Osteocyte (in vitro differentiated cells): ENCODE measurements at places on chromosomes 12 and 14. TPM values are rescaled to one million over a fixed set of nuclear protein-coding genes. Genes with fewer than 3 reads are reported as not detected.

Gene IKBIP
- 36.2 and 38.0 TPM in 2 replicates for total RNA-seq

Gene RNASE7
- total RNA-seq, result not detected in 2 replicates

DNA sequence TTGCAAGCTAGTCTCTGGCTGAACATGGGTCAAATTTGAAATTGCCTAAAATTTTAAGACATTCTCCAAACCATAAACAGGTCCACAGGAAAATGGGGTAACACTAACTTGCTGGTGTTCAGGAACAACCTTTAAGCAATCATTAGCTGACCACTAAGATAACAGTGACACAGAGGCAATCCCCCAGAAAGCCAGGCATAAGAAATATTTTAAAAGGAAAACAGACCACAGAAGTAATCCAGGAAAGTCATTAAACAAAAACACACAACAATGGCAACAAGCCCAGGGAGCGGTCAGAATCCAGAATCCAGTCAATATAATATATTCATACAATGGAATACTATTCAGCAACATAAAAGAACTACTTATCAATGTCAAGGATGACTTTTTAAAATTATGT, 59.1 kb downstream of the LRP6 start:
- no peak overlapping the region for H3K4me3 ChIP-seq
- H3K27ac ChIP-seq, result no peak overlapping the region
- no peaks in the 10 kb centered on the region for H3K27me3 ChIP-seq
- no peak for DNase-seq
- peaks cover 8% of the 10 kb centered on the region for H3K4me1 ChIP-seq

Gene IL31
- total RNA-seq, result not detected in 2 replicates

Gene SIX6
- not detected in 2 replicates for total RNA-seq

Gene NPFF
- not detected in 2 replicates for total RNA-seq

DNA sequence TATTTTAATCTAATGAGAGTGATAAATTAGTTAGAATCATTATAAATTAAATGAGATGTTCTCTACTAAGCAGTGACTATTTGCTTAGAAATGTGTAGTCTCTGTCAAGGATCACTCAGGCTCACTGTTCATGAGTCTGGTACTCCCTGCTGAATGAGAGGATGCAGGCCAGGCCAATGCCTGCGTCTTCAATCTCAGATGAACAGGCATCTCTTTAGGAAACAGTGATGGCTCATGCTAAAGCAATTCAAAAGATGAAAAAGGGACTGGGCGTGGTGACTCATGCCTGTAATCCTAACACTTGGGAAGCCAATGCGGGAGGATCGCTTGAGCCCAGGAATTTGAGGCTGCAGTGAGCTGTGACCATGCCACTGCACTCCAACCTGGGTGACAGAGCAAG, 106.8 kb downstream of the ZFC3H1 start:
- peaks cover 12% of the 10 kb centered on the region for H3K4me1 ChIP-seq
- no peaks in the 10 kb centered on the region for H3K27me3 ChIP-seq
- DNase-seq, result no peak
- no peak overlapping the region for H3K4me3 ChIP-seq
- H3K27ac ChIP-seq, result peak overlapping the region; percentile 37
- H3K36me3 ChIP-seq, result peaks cover 31% of the 10 kb centered on the region

GRCh38 chr12:92138626-92139025, 7.0 kb downstream of the BTG1 start:
- H3K4me3 ChIP-seq, result peak overlapping the region; percentile 99
- H3K27me3 ChIP-seq, result no peaks in the 10 kb centered on the region
- peaks cover 40% of the 10 kb centered on the region for H3K36me3 ChIP-seq
- H3K4me1 ChIP-seq, result peaks cover 95% of the 10 kb centered on the region

GRCh38 chr12:50221228-50222008, 54.2 kb upstream of the CERS5 start:
- H3K27me3 ChIP-seq, result no peaks in the 10 kb centered on the region
- H3K36me3 ChIP-seq, result peaks cover 6% of the 10 kb centered on the region
- peaks cover 40% of the 10 kb centered on the region for H3K4me1 ChIP-seq
- H3K4me3 ChIP-seq, result no peak overlapping the region

DNA sequence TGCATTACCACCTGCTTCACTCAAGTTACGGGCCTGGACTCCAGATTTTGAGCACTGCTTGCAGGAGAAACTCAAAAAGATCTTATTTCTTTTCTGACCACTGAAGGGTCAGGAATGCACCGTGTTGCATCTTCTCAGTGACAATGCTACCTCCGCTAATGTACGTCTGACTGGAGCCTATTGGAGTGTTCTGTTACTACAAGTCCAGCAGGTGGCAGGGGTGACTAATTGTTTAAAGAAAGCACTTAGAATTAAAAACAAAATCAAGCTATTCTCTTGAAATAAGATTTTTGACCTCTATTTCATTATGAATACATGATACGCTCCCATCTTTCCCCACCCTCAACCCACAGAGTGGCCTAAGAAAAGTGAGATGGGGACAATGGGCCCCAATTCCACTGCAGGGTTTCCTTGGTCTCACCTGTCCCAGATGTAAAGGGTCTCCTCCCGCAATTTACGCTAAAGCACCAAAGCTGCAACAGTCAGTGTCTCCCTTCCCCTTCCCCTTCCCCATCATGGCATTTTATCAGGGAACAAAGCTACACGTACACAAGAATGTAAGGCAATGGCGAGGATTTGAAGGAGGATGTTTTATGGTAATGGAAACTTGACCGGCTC, 2.2 kb downstream of the TBPL2 start:
- peaks cover 44% of the 10 kb centered on the region for H3K27me3 ChIP-seq
- H3K27ac ChIP-seq, result no peak overlapping the region
- no peaks in the 10 kb centered on the region for H3K36me3 ChIP-seq

DNA sequence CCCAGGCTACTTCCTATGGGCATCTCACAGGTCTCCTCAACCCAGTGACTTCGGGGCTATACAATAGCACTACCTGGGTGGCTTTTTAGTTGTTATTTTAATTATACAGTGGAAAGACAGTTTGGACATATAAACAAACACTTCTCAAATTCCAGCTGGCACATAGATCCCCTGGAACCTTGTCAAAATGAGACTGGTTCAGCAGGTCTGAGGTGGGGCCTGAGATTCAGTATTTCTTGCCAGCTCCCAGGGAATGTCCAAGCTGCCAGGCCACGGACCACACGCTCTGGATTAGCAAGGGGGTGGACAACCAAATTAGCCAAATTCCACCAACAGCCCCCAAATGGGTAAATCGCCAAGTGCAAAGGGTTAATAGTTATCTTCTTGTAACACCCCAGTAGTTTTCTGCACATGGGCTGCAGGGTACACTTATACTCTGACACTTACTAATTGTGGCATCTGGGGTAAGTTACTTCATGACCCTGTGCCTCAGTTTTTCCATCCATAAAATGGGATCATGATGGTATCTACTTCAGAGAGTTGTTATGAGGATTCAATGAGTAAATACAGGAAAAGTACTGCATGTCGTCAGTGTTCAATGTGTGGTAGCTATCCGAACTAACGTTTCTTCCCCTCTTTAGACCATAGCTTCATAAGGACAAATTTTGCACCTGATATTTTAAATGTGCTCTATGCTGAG, 789.4 kb upstream of the TBX3 start:
- peak; percentile 36 for DNase-seq
- no peaks in the 10 kb centered on the region for H3K36me3 ChIP-seq
- peaks cover 6% of the 10 kb centered on the region for H3K27me3 ChIP-seq
- H3K4me3 ChIP-seq, result no peak overlapping the region
- H3K27ac ChIP-seq, result no peak overlapping the region

DNA sequence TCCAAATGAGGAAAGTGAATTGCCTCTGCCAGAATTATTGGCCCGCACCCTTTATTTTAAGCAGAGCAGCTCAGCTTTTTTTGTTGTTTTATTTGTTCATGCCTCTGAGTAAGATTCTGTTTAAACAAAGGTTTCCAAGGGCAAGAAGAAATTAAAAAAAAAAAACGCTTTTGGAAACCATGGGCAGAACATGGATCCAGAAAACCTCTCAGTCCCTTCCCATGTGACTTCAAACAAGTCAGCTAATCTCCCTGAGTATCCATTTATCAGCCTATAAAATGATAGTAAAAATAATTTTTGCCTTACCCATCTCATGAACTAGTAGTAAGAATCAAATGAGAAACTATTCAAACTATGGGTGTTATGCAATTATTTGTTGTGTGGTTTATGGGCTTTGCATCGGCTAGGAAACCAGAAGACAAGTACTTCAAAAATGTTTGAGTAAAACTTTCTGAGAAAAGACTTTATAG, 27.6 kb downstream of the KITLG start:
- H3K4me1 ChIP-seq, result peaks cover 22% of the 10 kb centered on the region
- no peak for DNase-seq
- no peaks in the 10 kb centered on the region for H3K27me3 ChIP-seq

Gene CLEC14A
- not detected in 2 replicates for total RNA-seq

DNA sequence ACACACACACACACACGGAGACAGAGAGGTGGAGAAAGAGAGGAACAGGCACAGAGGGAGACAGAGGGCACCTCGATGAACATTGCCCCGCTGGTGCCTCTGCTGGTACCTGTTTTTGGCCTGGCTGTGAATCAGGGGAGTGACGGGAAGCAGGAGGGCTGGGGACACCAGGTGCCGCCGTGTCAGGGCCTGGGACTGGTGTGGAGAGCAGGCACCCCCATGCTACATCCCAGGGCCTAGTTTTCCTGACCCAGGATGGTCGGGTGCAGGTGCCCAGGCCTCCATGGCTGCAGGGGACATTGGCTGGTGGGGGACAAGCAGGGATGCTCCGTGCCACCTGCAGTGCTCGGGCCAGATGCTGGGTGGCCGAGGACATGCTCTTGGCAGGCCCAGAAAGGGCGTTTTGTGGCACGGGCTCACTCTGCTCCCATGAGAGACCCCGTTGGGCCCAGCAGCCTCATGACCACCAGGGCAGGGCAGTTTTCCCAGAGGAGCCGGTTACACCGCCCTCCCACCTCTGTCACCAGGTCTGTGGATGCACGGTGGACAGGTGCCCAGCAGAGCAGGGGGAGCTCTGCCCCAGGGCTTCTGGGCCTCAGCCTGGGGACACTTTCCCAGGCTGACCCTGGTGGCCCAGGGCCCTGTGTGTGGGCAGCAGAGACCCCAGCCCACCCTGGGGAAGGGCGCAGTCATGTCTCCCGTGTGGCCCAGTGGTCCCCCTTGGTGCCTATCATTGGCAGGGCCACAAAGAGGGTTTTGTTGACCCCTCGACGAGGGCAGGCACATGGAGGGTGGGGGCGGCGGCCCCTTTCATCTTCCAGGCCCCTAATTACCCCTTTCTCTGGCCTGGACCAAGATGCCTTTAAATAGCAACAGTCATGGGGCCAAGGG, 207.5 kb upstream of the RTL1 start:
- no peaks in the 10 kb centered on the region for H3K4me1 ChIP-seq
- H3K27ac ChIP-seq, result no peak overlapping the region
- DNase-seq, result peak; percentile 78
- H3K4me3 ChIP-seq, result no peak overlapping the region
- peaks cover 4% of the 10 kb centered on the region for H3K27me3 ChIP-seq
- no peaks in the 10 kb centered on the region for H3K36me3 ChIP-seq

GRCh38 chr12:7602277-7602676, 63.4 kb downstream of the APOBEC1 start:
- H3K4me3 ChIP-seq, result no peak overlapping the region
- H3K36me3 ChIP-seq, result no peaks in the 10 kb centered on the region
- H3K27ac ChIP-seq, result no peak overlapping the region
- no peaks in the 10 kb centered on the region for H3K4me1 ChIP-seq

DNA sequence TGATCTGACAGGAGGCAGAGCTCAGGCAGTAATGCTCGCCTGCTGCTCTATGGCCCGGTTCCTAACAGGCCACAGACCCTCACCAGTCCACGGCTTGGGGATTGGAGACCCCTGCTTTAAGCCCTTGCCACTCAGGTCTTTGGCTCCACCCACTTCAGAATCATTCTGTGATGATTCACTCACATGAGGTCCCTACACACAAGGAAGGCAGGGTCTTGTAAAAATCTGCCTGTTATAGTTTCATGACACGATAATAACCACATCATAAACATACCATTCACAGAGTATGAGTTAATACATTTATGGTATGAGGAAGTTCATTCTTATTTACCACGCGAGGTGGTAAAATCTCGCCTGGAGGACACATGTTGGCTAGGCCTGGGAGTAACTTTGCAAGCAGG, 29.0 kb upstream of the MAX start:
- peaks cover 13% of the 10 kb centered on the region for H3K27me3 ChIP-seq
- H3K27ac ChIP-seq, result no peak overlapping the region
- peaks cover 4% of the 10 kb centered on the region for H3K4me1 ChIP-seq
- H3K4me3 ChIP-seq, result no peak overlapping the region
- no peak for DNase-seq

Gene KRT71
- total RNA-seq, result not detected in 2 replicates

GRCh38 chr12:41407232-41407799, 219.2 kb downstream of the PDZRN4 start:
- H3K4me3 ChIP-seq, result no peak overlapping the region
- DNase-seq, result no peak
- H3K27ac ChIP-seq, result no peak overlapping the region
- H3K27me3 ChIP-seq, result no peaks in the 10 kb centered on the region
- H3K4me1 ChIP-seq, result no peaks in the 10 kb centered on the region
- H3K36me3 ChIP-seq, result no peaks in the 10 kb centered on the region

Gene POTEM
- not detected in 2 replicates for total RNA-seq

DNA sequence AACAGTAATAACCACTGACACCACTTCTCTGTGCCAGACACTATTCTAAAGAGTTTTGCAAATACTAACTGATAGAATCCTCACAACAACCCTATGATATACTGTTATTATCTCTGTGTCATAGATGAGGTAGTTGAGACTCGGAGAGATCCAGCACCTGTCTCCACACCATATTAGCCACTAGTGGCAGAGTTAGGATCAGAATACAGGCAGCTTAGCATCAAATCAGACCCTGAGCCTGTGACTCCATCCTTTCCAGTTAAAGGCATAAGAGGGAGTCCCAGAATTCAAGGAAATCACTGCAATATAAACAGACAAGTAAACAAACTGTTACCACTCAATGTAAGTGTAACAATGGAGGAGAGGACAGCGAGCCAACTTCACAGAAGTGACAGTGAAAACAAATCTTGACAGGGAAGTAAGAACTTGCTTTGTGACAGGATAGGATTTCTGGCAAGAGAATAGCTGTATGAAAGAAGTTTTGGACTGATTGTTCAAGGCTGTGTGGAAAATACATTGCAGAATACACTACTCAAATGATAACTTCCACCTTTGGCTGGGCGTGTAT, 11.7 kb upstream of the NAP1L1 start:
- no peak for DNase-seq
- H3K36me3 ChIP-seq, result no peaks in the 10 kb centered on the region
- H3K27me3 ChIP-seq, result no peaks in the 10 kb centered on the region
- H3K4me1 ChIP-seq, result no peaks in the 10 kb centered on the region

Gene ITGB7
- total RNA-seq, result 0.83 TPM in 1 of 2 replicates, not detected in the other

- no peak overlapping the region for H3K4me3 ChIP-seq
- H3K27ac ChIP-seq, result no peak overlapping the region
- peaks cover 65% of the 10 kb centered on the region for H3K4me1 ChIP-seq
Measured at GRCh38 chr12:118055144-118055557, 5.8 kb downstream of the WSB2 start.

- H3K27ac ChIP-seq, result no peak overlapping the region
- peak overlapping the region; percentile 81 for H3K4me3 ChIP-seq
- H3K27me3 ChIP-seq, result peaks cover 3% of the 10 kb centered on the region
- H3K4me1 ChIP-seq, result peaks cover 18% of the 10 kb centered on the region
- no peaks in the 10 kb centered on the region for H3K36me3 ChIP-seq
Measured at GRCh38 chr12:51590347-51591015, 552 bp upstream of the SCN8A start.

Gene TRPV4
- total RNA-seq, result 1.3 and 1.6 TPM in 2 replicates
